ENCODE measurements at places on chromosomes 1 and 21.
A peak's percentile ranks its signal among the peaks of the same experiment; 100 is the strongest.

DNA sequence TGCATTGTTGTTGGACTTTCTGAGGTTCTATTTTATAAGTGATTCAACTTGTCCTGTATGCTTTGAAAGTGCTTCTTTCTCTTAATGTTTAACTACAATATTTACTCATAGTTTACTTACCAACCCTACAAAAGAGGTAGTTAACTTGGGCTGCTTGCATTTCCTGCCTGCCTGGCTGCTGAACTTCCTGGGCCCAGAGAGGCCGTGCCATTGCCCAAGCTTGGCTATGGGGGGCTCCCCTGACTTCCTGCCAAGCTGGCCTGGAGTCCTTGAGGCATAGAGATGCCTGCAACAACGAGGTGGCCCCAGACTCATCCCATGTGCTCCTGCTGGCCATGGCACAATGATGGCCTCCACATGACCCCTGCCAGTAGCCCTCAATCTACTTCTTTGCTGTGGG lies 361.6 kb upstream of the PLD5 start:
- no peak for DNase-seq

DNA sequence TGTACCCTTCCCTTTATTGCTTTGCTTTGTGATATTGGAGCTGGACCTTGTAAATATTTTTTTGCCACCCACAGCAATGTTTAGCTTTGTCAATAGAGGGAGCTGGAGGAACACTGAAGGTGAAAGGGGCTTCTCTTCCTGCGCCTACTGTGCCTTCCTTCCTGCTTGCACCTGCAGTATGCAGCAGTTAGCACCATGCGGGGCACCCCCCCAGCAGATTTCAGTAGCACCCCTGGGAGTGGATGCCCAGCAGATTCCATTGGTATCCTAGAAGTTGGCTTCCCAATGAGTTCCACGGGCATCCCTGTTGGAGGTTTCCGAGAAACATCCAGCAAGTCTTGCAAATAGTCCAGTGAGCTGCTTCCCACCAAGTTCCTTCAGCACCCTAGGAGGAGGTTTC lies 25.6 kb downstream of the S100A10 start:
- DNase-seq = peak; percentile 58

DNA sequence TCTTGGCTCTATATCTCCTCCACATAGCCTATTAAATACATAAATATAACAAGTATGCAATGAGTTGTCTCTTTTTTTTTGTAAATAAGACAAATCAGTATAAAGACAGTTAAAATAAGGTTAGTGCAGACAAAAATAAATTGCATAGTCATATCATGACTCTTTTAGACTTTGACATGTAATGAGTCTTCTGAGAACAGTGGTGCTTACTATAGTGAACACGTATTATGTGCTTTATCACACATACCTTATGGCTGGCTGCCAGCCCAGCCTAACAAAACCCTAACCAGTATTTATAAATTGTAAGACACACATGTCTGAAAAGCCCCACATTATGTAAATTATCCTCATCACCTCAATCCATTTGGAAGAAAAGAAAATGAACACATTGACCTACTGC lies 29.1 kb upstream of the F13B start:
- no peak for DNase-seq

- no peak for DNase-seq
These were observed 30.3 kb downstream of the NHLH2 start for GRCh38 chr1:115810609-115811008.

GRCh38 chr1:19391596-19391981 lies 79.5 kb downstream of the SLC66A1 start:
- no peak for DNase-seq

DNA sequence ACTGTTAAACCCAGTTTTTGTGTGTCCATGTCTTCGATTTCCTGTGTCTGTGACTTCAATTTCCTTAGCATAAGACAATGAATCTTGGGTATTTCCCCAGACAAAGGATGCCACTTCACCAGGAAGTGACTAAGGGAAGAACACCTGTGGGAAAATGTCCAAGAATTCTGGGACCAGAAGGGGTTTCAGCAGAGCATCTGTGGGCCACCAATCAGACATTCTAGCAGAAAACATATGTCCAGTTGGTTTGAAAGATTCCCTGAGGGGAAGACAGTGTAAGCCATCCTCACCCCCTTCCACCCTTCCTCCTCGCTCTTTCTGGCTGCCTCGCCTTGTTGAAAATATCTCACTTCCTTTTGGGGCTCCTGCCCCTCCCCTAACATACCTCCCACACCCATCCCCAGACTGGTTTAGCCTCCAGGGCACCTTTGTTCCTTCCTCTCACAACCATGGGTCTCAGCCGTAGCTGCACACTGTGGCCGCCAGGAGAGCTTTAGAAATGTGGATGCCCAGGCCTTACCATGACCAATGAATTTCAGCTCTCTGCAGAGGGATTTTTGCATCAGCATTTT lies 25.5 kb upstream of the IFNAR1 start:
- DNase-seq = no peak

- no peak for DNase-seq
These were observed 26.3 kb downstream of the TRABD2B start for GRCh38 chr1:47970882-47971281.

- DNase-seq = peak; percentile 75
These were observed 106.1 kb downstream of the KIAA0319L start for GRCh38 chr1:35451125-35451528.

DNA sequence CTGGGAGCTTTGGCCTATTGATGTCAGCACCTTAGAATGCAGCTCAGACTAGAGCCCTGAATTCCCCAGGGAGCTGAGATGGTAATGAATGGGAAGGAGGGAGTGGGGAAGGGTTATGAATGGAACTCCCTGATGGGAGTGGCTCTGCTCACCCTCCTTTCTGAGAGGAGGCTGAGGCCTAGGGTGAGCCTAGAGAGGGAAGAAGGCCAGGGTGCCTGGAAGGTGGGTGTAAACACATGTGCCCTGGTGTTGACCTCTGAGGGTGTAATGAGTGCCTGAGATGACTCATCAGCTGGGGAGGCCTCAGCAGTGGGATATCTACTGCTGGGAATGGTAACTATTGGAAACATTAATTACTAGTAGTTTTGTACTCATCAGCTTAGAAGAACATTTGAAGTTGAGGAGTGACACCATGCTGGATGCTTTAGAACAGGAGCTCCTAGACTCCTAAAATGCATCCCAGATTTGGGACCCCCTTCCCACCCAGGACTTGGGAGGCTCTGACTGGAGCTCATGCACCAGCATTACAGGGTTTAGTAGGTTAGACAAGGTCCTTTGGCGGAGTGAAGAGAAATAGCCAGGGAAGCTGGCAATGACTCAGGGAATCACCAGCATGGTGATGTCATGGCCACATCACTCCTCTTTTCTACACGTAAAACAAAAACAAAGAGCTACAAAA lies 16.0 kb upstream of the PIGV start:
- DNase-seq = peak; percentile 94

GRCh38 chr1:80657707-80658106 lies 1143.0 kb upstream of the ADGRL2 start:
- DNase-seq = no peak

GRCh38 chr1:171814692-171815091 lies 26.6 kb upstream of the DNM3 start:
- DNase-seq = peak; percentile 87

GRCh38 chr1:161198194-161198896 lies 509 bp downstream of the ADAMTS4 start:
- DNase-seq = peak; percentile 58

GRCh38 chr1:1161078-1161682 lies 12.5 kb upstream of the TTLL10 start:
- DNase-seq = no peak

- no peak for DNase-seq
These were observed 2.1 kb upstream of the OBSCN start for GRCh38 chr1:228205526-228206436.

- DNase-seq = no peak
These were observed 34.2 kb downstream of the TNFRSF8 start for GRCh38 chr1:12097321-12097720.

GRCh38 chr1:155040358-155041093 lies 6.9 kb downstream of the DCST1 start:
- no peak for DNase-seq

- peak; percentile 82 for DNase-seq
These were observed 74.5 kb downstream of the NID1 start for GRCh38 chr1:235990330-235990795.

DNA sequence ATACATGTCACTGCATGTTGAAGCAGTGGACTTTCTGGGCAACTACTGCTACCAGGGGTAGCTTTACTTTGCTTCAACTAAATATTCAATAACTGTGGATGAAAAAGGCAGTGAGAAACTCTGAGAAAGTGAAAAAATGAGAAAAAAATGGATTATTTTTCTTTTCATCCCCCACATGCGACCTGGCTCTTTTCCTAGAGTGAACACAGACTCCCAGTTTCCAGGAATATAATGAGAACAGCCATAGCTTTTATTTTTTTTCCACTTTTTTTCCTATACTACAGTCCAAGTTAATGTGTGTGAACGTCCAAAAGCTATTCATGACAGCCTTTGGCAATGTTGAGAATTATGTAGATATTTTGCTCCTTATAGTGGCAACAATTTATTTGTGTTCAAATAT lies 230.4 kb downstream of the DNM3 start:
- no peak for DNase-seq

- DNase-seq = no peak
These were observed 43.3 kb downstream of the BCAR3 start for GRCh38 chr1:93638307-93638847.

GRCh38 chr1:43298055-43298454 lies 2.7 kb upstream of the TIE1 start:
- no peak for DNase-seq

GRCh38 chr1:70426154-70427131 lies 15.4 kb downstream of the CTH start:
- DNase-seq = no peak

- no peak for DNase-seq
These were observed 645.7 kb upstream of the PTBP2 start for GRCh38 chr1:96075704-96076455.

GRCh38 chr1:202578001-202578504 lies 132.2 kb downstream of the SYT2 start:
- no peak for DNase-seq

DNA sequence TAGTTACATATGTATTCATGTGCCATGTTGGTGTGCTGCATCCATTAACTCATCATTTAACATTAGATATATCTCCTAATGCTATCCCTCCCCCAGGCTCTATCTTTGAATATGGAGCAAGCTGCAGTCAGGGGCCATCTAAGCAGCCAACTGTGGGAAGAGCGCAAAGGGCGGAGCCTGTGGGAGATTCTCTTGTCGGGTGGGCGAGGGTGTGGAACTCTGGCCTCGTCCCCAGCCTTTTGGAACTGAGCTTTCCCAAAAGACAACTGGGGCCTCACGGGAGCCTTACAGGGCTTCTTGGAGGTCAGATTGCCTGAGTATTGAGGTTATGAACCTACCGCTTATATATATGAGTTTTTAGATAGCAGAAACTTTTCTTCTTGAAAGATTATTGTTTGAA lies 117.2 kb downstream of the HHAT start:
- DNase-seq = peak; percentile 17

GRCh38 chr1:35854989-35855700 lies 27.9 kb upstream of the AGO1 start:
- DNase-seq = no peak

- no peak for DNase-seq
These were observed 55.6 kb downstream of the SSX2IP start for GRCh38 chr1:84634536-84635205.

DNA sequence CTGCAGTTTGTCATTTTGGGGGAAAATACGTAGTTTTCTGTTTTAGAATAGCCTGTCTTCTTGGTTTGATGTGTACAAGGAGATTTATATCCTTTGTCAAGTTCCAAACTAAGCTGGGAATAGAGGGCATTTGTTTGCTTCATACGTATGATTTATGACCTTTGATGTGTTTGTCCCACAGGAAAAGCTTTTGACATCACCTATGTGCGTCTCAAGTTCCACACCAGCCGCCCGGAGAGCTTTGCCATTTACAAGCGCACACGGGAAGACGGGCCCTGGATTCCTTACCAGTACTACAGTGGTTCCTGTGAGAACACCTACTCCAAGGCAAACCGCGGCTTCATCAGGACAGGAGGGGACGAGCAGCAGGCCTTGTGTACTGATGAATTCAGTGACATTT lies 79.9 kb downstream of the LAMC1 start:
- no peak for DNase-seq

- no peak for DNase-seq
These were observed 7.5 kb upstream of the GPR153 start for GRCh38 chr1:6268415-6268814.

- no peak for DNase-seq
These were observed 51.3 kb upstream of the GFI1 start for GRCh38 chr1:92538048-92538412.

DNA sequence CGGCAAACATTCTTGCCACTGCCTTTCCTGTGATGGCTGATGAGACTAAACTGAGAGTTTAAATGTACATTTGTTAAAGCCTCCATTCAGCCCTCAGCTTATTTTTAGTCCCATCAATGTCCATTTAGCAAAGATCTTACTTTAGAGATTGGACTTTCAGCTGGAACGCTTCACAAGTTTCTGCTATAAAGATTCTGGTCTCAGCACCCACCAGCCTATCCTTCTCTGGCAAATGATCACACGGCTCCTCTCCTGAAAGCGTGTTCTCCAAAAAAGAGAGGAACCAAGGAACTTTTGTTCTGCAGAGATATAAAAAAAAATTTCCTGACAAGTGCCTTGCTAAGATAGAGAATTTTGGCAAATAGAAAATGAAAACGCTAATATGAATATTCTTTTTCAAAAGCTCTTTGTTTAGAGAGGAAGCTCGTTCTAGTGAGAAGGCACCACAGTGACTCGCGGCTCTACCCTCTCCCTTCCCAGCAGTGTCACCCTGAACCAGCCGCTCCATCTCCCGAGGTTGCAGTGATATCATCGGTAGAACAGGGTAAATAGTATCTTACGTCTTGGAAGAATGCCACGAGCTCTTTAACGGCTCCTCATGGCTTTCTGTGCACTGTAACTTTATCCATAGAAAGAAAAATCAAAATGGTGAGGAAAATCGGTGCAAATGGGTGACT lies 200.2 kb downstream of the APP start:
- no peak for DNase-seq

DNA sequence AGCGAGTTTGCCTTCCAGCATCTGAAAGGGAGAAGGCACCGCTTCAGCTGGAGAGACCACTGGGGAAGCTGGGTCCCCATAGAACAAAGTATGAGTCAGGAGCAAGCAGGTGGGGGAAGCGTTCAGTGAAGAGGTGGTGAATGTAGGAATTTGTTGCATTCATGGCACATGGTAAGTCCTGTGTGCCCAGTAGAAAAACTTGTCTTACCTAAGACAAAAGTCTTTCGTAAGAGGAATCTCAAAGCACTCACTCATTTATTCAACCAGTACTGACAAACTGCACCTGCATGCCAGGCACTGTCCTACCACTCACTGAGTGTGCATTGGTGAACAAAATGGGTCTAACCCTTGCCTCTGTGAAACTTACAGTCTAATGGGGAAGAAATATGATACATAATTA lies 9.2 kb upstream of the ERRFI1 start:
- DNase-seq = peak; percentile 8

GRCh38 chr1:21397813-21398188 lies 42.1 kb upstream of the NBPF3 start:
- DNase-seq = no peak
